ENCODE measurements at places on chromosomes 12 and 14.

DNA sequence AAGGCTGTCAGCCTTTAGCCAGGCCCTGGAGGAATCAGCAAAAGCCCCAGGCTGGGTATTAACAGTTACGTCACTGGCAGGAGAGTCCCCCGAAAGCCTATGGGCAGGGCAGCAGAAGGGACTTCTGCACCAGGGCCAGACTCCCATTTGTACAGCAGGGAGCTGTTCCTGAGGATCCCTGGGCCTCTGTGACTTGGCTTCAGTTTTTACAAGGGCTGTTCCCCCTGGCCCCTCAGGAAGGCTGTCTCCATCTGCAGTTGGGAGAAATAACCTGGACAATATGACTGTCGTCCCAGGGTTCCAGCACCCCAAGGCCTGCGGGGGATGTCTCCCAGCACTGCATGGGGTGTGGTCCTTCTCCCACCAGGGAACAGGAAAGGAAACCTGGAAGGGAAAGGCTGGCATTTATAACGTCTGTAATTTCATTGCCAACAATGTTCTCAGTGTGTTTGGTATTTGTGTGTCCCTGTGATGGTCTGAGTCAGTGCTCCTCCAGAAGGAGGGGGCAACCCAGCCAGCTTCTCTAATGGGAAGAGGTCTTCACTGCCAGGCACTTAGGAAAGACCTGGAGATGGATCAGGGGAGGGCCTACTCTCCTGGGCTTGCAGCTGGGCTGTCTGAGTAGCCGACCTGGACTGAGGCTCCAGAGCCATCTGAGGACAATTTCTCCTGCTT lies 42.4 kb downstream of the ERH start:
- no peaks in the 10 kb centered on the region for H3K36me3 ChIP-seq
- H3K4me3 ChIP-seq, result no peak overlapping the region
- no peaks in the 10 kb centered on the region for H3K27me3 ChIP-seq
- no peaks in the 10 kb centered on the region for H3K4me1 ChIP-seq
- DNase-seq, result no peak

DNA sequence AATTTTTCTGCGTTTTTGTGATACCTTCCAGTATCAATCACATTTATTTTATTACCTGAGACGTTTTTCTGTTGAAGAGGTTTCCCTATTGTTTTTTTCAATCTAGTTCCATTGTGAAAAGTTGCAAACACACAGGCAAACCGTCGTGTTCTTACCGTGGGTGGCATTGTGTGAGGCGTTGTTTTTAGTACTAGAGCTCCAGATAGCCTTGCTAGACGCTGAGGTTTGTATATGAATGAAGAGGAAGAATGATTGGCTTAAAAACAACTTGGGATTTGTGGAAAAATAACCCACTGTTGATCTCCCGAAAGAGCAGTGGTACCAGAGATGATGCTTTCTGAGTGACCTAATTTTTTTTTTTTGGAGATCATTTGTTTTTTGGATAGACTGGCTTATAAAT lies 1.0 kb downstream of the SOCS4 start:
- H3K4me1 ChIP-seq, result peaks cover 17% of the 10 kb centered on the region
- peak overlapping the region; percentile 86 for H3K27ac ChIP-seq
- H3K27me3 ChIP-seq, result no peaks in the 10 kb centered on the region
- peak overlapping the region; percentile 92 for H3K4me3 ChIP-seq

DNA sequence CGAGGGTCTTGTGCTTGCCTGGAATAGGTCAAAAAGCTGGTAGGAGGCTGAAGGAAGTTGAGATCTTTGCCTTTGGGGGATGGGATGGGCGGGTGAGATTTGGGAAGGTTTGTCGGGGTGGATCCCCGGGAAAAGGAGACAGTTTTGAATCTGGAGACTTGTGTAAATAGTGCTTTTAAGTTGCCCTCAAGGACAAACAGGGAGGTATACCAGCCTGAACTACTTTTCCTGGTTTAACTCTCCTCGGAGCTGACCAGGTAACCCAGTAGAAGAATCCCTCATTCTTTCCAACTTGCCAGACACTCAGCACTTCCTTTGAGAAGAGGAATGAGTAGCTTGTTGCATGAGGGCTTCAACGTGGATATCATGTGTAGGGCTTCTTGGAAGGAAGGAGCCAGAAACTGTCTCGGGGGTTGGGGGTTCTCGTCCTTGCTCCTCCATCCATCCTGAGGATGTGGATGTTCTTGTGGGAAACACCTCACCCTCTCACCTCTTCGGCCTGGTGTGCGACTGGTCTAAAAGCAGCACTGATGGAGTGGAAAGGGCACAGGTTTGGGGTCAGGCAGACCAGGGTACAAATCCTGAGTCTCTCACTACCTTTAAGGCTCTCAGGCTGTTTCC lies 1.9 kb downstream of the TEAD4 start:
- H3K36me3 ChIP-seq, result no peaks in the 10 kb centered on the region
- no peaks in the 10 kb centered on the region for H3K4me1 ChIP-seq
- no peaks in the 10 kb centered on the region for H3K27me3 ChIP-seq
- no peak overlapping the region for H3K4me3 ChIP-seq
- DNase-seq, result no peak

GRCh38 chr12:112367965-112368364 lies 14.3 kb downstream of the HECTD4 start:
- H3K4me3 ChIP-seq, result no peak overlapping the region
- DNase-seq, result no peak
- H3K27ac ChIP-seq, result no peak overlapping the region
- H3K4me1 ChIP-seq, result no peaks in the 10 kb centered on the region
- H3K27me3 ChIP-seq, result no peaks in the 10 kb centered on the region

DNA sequence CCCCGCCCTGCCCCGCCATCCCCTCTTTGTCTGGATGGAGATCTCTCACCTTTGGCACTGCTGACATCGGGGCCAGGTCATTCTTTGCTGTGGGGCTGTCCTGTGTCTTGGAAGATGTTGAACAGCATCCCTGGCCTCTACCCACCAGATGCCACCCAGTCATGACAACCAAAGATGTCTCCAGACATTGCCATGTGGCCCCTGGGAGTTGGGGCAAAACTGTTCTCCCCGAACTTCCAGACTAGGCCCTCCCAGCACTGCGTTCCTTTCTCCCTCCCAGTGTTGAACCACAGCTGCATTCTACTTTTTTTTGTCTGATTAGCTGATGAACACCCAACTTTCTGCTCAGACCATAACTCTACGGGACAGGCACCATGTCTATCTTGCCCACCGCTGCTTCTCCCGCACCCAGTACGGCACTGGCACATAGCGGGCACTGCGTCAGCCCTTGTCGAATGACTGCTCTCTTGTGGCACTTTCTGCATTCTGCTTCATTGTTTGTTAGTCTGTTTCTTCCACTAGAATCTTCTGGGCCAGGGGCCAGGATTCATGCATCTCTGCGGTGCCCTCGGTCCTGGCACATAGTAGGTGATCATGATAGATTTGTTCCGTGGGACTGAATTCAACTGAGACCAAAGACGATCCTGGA lies 13.1 kb upstream of the MYL2 start:
- no peak overlapping the region for H3K27ac ChIP-seq
- H3K36me3 ChIP-seq, result no peaks in the 10 kb centered on the region
- no peaks in the 10 kb centered on the region for H3K4me1 ChIP-seq
- DNase-seq, result no peak

GRCh38 chr14:72743626-72744025 lies 150.3 kb downstream of the DPF3 start:
- peak; percentile 70 for DNase-seq
- peaks cover 20% of the 10 kb centered on the region for H3K4me1 ChIP-seq
- no peaks in the 10 kb centered on the region for H3K27me3 ChIP-seq
- no peaks in the 10 kb centered on the region for H3K36me3 ChIP-seq
- H3K27ac ChIP-seq, result peak overlapping the region; percentile 45

DNA sequence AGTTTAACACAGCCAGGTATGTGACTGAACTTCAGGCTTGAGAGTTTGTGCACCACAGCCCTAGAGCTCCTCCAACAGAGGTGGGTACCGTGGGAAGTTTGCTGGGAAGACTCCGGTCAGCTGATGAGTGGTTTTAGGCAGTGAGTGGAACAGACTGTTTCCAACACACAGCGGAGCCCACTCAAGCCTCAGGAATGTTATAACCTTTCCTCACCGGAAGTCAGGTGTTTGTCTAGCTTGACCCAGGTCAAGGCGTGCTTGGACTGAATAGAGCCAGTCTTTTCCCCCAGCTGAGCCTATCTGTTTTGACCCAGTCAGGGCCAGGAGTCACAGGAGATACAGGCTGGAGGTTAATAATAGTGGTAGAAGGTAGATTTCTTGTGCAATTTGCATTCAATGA lies 138.4 kb upstream of the PARP11 start:
- H3K27ac ChIP-seq, result no peak overlapping the region
- H3K27me3 ChIP-seq, result no peaks in the 10 kb centered on the region
- DNase-seq, result no peak
- no peaks in the 10 kb centered on the region for H3K4me1 ChIP-seq
- no peak overlapping the region for H3K4me3 ChIP-seq

DNA sequence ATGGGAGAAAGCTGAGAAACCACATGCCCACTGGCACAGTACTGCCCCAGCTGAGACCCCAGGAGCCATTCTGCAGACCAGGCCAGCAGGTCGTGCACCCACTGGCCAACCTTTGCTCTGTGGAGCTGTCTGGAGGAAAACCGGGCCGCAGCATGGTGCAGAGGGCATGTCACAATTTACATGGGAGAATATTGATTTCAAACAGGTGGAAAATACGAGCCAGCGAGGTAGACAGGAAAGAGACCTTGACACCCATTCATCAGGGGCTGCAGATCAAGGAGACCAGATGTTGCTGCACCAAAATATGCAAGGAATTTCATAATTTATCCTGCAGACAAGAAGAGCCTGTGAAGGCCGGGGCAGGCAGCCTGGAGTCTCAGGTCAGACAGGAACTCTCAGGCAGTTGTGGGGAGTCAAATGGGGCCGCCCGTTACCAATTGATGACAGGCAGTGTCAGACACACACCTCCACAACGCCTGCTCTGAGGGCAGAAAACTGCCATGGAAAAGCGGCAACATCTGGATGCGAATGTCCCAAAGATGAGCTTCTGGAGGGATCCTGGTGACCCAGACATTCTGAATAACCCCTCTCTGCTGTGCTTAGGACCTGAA lies 74.6 kb upstream of the BCL11B start:
- no peak for DNase-seq
- no peaks in the 10 kb centered on the region for H3K36me3 ChIP-seq
- no peaks in the 10 kb centered on the region for H3K27me3 ChIP-seq
- no peak overlapping the region for H3K4me3 ChIP-seq

Data from testis (tissue), 5 donors.